ENCODE measurements at places on chromosomes 16 and 17. TPM values are rescaled to one million over a fixed set of nuclear protein-coding genes. Genes with fewer than 3 reads are reported as not detected.

The TM4SF5 gene
- total RNA-seq: not detected

The PER1 gene
- 25.4 TPM for total RNA-seq

The OR3A3 gene
- not detected for total RNA-seq

The KRT32 gene
- total RNA-seq: not detected

The CTRB2 gene
- total RNA-seq: not detected

The KRT12 gene
- not detected for total RNA-seq

The CRHR1 gene
- not detected for total RNA-seq

The NAE1 gene
- 78.6 TPM for total RNA-seq

The NTN1 gene
- 0.21 TPM for total RNA-seq

The AKAP1 gene
- total RNA-seq: 20.2 TPM

The PIRT gene
- not detected for total RNA-seq

The CCL17 gene
- not detected for total RNA-seq

The KAT7 gene
- total RNA-seq: 27.5 TPM

The RASL10B gene
- 0.72 TPM for total RNA-seq

The ATPAF2 gene
- total RNA-seq: 12.5 TPM

The DLX3 gene
- total RNA-seq: under 0.01 TPM

The SPATA22 gene
- total RNA-seq: not detected

The PIMREG gene
- total RNA-seq: not detected

The CD300LF gene
- total RNA-seq: not detected

The SLC6A2 gene
- total RNA-seq: not detected

The HOXB9 gene
- not detected for total RNA-seq

The LUC7L3 gene
- 14.2 TPM for total RNA-seq

The RAB11FIP4 gene
- total RNA-seq: 10.6 TPM

The DHX40 gene
- 44.6 TPM for total RNA-seq

The ZNF385C gene
- not detected for total RNA-seq

The FZD2 gene
- 0.21 TPM for total RNA-seq

The IL4R gene
- total RNA-seq: 39.9 TPM

The C17orf50 gene
- total RNA-seq: not detected

The AMFR gene
- total RNA-seq: 298 TPM

The PYY gene
- total RNA-seq: 2.1 TPM

The TBC1D16 gene
- total RNA-seq: 34.7 TPM
